ENCODE measurements at places on chromosomes 3 and 15.

- no peak for DNase-seq
Observed at GRCh38 chr3:190041333-190042041, 79.2 kb downstream of the P3H2 start.

- DNase-seq, result no peak
Observed at GRCh38 chr15:78358102-78358870, 18.1 kb downstream of the CRABP1 start.

GRCh38 chr3:149016669-149017541 is 25.6 kb downstream of the GYG1 start:
- no peak for DNase-seq

DNA sequence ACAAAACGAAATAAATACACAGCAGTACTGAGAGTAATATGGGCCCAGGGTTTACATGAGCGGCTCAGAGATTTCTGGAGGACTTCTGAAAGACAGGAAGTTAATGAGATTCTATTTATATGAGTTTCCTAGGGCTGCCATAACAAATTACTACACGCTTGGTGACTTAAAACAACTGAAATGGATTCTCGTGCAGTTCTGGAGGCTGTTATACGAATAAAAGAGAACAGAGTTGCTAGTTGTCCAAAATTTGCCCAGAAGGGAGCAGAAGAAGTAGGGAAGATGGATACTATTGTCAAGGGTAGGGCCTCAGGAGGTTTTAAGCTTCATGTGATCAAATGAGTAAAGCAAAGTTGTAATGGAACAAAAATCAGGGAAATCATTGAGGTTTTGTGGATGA is 173.1 kb upstream of the LYSMD4 start:
- DNase-seq, result no peak

DNA sequence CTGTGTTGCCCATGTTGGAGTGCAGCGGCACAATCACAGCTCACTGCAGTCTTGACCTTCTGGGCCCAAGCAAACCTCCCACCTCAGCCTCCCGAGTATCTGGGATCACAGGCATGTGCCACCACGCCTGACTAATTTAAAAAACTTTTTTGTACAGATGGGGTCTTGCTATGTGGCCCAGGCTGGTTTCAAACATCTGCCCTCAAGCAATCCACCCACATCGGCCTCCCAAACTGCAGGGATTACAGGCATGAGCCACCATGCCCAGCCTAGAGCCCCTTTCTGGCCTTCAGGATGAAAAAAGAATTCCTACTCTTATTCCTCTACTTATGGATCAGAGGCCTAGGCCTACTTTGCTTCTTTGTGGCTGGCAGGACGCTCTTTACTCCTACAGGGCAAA is 39.6 kb downstream of the CHAC1 start:
- DNase-seq, result no peak

- no peak for DNase-seq
Observed at GRCh38 chr3:100465892-100466777, 26.3 kb upstream of the TMEM45A start.

DNA sequence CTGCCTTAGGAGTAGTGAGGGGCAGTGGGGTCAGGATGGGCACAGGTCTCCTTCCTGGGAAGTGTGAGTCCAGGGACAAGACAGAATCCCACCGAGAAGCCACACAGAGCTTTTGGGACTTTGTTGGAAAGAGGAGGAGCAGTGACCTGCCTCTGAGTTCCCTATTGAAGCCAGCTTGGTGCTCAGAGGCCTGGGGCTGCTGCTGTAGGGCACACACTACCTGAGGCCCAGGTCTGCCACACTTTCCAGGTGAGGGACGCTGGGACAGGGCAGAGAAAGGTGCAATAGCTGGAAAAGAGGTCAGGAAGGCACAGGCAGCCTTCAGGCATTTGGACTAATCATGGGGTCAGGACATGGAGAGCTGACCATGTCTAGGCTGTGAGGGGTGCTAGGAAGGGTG is 67.7 kb downstream of the SCN5A start:
- no peak for DNase-seq

DNA sequence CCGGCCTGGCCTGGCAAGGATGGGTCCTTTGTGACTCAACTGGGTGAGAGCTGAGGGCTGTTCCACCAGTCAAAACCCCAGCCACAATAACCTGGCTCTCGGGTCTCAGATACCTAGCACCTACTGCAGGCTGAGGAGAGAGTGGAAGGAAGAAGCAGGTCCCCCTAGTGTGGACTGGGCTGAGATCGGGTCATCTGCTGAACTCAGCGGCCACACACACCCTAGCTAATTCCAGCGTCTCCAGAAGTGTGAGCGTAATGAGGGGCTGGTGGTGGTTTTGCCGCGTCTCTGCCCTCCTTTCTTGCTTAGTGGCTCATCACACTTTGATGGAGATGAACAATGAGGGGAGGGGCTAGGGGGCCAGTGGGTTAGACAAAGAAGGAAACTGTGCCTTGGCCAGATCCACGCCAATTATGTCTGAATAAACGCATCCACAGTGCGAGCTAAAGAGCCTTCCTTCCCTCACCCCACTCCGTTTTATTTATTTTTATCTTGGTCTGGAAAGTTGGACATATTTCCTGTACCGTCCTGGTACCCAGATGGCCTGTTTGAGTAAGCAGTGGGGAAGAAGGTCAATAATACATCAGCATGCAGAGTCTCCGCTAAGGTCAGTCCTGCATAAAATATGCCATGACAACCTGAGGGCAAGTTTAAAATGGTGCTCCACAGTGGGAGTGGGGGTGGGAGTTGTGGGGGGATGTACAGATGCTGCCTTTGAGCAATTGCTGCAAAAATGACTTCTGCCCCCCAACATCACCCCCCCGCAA is 370.0 kb downstream of the WDR72 start:
- no peak for DNase-seq

DNA sequence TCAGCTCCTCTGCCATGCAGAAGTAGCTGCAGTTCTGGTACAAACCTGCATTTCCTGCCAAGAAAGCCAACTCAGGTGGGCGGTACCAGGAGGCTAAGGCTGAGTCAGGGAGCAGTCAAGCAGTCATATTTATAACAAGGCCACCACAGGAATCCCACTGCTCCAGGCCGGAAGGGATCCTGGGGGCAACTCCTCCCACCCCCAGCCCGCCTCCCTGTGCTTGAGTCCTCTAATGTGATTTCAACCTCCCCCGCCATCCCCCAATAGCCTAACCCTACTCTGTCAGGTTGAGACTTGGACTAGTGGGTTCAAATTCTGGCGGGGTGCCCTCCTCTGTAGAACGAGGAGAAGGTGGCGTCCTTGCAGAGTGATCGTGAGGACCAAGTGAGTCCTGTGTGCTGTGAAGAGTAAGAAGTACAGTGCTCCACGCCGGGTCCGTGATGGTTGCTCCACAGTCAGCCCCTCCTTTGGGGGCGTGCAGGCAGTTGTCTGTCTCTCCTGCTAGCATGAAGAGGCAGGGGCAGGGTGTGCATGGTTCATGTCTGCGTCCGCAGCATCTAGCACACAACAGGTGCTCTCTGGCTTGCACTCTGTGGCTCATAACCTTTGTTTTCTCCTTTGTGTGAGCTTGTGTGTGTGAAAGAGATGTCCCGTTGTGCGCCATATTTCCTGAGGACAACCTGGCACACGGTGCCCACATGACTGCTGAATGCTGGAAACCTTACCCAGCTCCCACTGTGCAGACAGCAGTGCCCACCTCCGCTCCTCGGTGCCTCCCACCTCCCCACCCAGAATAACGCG is 78.3 kb downstream of the SMAD6 start:
- no peak for DNase-seq

- DNase-seq, result no peak
Observed at GRCh38 chr15:99478977-99479376, 86.8 kb upstream of the MEF2A start.

DNA sequence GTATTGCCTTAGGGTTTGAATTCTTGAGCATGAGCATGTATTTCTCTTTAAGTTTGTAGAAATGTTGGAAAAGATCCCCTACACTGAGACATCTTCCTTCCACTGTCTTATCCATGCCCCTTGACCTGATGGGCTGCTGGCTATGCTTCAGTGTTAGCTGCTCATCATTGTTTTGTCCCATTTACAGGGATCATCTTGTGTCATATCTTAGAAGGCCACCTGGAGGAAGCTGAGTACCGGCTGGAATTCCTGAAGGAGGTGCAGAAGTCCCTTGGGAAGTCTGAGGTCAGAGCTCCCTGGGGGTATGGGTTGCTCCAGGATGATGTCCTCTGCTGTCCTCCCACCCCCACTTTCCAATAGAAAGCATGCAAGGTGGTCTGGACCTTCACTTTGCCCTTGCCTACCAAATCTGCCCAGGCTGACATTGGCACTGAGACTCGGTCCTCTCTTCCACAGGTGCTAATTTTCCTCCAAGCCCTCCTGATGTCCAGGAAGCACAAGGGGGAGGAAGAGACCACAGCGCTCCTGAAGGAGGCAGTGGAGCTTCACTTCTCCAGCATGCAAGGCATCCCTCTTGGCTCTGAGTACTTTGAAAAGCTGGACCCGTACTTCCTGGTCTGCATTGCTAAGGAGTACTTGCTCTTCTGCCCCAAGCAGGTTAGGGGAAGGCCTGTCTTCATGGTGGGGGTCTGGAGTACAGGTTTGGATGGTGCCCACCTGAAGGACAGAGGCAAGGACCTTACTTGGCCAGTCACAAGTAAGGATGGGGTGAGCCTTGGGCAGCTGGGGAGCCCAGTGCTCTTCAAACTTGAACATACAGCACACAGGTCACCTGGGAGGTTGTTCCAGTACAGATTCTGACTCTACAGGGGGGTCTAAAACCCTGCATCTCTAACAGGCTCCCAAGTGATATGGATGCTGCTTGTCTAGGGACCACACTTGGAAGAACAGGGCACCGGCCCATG is 17.7 kb downstream of the TTC21A start:
- no peak for DNase-seq

GRCh38 chr15:95439922-95440376 is 890.6 kb upstream of the NR2F2 start:
- no peak for DNase-seq

DNA sequence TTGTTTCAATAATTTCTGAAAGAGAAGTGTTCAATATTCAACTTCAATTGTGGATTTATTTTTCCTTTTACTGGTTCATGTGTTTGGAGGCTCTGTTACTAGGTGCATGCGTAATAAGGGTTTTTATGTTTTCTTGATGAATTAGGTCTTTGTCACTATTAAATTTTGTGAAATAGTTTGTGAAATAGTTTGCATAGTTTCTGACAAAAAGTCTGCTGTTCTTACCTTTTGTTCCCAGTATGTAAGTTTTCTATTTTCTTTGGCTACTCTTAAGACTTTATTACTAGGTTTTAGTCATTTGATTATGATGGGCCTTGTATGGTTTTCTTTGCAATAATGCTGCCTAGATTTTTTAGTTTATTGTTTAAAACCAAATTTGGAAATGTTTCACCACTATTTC is 38.0 kb downstream of the MEF2A start:
- DNase-seq, result no peak

- DNase-seq, result no peak
Observed at GRCh38 chr15:65044724-65045481, at the start of gene SLC51B. Gene SLC51B, plus strand, starts transcription at chr15:65045387. Its CDS starts 4,618 bp downstream, at chr15:65050005.

DNA sequence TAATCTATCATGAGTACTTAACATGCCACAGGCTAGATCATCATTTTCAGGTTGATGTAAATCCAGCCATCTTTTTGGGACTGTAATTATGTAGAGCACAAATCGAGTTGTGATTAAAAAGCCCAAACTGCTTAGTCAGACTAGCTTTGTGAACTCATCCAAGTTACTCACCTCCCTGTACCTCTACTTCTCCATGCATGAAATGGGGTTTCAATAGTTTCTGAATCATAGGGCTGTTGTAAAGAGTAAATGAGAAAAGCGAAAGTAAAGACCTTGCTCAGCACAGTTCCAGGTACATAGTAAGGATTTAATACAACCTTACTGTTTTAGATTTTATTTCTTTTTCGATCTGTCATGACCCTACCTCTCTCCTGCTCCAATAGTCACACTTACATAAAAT is 85.6 kb upstream of the GAP43 start:
- no peak for DNase-seq

- DNase-seq, result no peak
Observed at GRCh38 chr3:122312826-122313225, 12.2 kb upstream of the CSTA start.

- no peak for DNase-seq
Observed at GRCh38 chr15:48397841-48398240, 66.6 kb downstream of the DUT start.

DNA sequence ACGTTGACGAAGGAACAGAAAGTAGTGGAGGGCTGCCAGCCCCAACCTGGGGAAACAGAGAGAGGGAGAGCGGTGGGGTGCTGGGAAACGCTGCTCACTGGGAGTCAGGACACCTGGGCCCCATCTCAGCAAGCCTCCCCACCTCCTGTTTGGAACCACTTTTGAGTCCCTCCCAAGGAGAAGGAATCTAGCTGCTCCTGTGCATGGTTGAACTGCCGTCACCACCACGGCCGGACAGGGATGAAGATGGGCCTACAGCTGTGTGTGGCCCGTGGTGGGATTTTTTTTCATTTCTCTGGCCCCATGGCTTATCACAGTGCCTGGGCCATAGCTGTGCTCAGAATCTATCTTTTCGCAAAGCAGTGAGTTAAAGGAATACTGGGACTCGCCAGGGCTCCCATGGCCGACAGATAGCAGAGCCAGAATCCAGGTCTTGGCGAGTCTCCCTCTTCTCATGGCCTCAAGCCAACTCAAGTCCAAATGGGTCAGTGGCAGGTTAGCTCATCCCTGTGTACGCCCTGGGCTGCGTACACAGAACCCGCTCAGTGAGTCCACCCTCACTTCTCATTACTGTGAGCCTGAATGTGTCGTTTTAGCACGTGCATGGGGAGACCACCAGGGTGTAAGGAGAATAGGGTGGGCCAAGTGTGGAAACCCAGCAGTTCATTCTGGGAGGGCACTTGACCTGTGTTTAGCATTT is 271.2 kb downstream of the FAM43A start:
- no peak for DNase-seq

DNA sequence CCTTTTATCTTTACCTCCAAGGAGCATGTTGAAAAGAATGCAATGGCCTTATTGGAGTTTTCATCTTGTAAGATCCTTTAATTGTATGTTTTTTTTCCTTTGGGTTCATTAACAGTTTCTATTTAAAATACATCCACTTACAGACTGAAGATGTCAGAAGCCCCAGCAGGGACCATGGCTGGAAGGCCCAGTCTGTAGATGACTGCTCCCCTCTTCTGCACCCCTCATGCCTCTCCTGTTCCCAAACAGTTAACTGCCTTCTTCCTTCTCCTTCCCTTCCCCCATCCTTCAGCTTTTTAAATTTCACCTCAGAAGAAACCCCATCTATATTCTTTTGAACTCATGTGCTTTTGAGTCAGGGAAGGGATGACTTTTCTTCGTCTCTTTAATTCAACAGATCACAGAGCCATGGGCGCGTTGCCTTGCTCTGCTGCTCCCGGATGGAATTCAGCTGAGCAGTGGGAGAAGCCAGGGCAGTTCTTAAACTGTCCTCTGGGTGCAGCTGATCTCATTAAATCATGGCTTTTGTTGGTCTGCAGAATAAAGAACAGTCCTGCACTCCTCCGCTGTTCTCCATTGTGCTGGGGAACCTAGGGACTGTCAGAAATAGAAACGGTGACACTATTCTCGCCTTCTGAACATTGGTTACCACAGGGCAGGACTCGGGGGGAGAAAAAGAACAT is 71.5 kb upstream of the EIF1B start:
- DNase-seq, result no peak

- no peak for DNase-seq
Observed at GRCh38 chr3:128882719-128883118, 3.3 kb downstream of the ACAD9 start.

All from NCI-H1105 (cell line).